Activated CD4-positive, alpha-beta T cell treated with anti-CD3 and anti-CD28 coated beads, Interleukin-2, amount 50 U/mL, for 4 hours (primary cell): ENCODE measurements at places on chromosomes 3 and 15.

- DNase-seq = no peak
Measured at GRCh38 chr3:32340611-32341365, 50.9 kb upstream of the CMTM7 start.

GRCh38 chr3:114649331-114649730, 355.5 kb downstream of the TIGIT start:
- no peak for DNase-seq

GRCh38 chr15:100765467-100766241, 114.0 kb upstream of the ALDH1A3 start:
- DNase-seq = no peak

- no peak for DNase-seq
Measured at GRCh38 chr3:43537225-43537624, 84.6 kb downstream of the ANO10 start.

DNA sequence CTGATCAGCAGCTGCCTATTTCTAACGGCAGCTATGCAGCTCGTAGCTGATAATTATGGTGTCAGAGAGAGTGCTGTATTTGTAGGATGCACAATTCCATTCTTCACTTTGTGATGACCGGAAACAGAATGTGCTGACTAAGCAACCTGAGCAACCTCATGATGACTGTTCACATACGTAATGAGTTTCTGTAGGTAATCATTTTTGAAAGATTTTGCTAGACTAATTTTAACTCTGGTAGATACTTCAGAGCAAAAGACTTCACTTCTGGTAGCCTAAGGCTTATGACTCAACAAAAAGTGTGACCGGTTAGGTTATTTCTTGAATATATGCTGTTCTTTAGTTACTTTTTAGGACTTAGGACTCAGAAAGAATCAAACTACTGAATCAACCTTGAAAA, 567.7 kb downstream of the NAALADL2 start:
- no peak for DNase-seq

DNA sequence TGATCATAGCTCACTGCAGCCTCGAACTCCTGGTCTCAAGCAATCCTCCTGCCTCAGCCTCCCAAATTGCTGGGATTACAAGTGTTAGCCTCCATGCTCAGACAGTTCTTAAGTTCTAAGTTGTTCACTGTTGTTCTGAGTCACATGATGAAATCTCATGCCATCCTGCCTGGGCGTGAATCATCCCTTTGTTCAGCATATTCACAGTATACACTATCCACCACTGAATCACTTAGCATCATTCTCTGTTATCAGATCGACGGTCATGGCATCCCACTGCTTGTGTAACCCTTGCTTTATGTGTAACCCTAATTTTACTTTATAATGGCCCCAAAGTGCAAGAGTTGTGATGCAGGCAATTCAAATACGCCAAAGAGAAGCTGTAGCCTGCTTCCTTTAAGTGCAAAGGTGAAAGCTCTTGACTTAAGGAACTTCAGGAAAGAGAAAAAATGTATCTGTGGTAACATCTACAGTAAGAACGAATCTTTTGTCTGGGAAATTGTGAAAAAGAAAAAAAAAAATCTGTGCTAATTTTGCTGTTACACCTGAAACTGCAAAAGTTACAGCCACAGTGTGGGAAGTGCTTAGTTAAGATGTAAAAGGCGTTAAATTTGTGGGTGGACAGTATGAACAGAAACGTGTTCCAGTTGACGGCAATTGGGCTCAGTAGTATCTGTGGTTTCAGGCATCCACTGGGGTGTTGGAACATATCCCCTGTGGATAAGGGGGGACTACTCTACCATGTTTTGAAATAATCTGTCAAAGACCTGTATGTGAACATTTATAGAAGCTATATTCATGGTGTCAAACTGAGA, 80.6 kb downstream of the PCOLCE2 start:
- DNase-seq = no peak

GRCh38 chr3:45688882-45689786, at the start of gene SACM1L:
SACM1L (plus strand) TSS chr3:45689396; CDS start chr3:45689466, 70 bp downstream.
- DNase-seq = peak; percentile 94

DNA sequence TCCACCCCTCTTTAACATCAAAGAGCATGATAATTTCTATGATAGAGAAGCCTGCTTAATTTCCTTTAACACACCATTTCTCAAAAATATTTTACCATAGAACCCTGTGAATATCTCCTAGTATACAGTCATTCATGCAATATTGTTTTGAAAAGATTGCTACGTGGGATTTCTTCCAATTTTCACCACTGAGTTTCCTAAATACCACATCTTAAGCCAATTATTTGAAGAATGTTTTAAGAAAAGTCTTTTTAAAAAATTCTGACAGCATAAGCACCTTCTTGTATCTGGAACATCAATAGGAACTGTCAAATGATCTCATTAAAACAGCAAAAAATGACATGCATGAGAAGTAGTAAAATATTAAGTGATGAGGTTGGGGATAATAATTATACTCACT, 1126.7 kb downstream of the TUSC7 start:
- no peak for DNase-seq

DNA sequence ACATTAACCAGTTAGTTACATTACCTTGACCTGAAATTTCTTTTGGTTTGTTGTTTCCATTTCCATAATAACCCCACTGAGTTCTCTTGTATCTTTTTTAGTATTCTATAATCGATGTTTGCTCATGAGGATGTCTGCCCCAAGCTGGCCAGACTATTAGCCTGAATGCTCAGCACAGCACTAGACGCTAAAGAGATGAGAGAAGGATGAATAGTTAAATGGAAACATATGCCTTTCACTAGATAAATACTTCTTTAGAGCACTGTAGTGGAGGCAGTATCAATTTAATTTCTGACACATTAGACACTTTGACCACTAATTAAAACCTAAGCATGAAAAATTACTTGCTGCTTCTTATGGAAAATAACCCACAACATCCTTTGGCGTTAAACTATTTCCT, 654.9 kb upstream of the KCNMB2 start:
- DNase-seq = no peak

DNA sequence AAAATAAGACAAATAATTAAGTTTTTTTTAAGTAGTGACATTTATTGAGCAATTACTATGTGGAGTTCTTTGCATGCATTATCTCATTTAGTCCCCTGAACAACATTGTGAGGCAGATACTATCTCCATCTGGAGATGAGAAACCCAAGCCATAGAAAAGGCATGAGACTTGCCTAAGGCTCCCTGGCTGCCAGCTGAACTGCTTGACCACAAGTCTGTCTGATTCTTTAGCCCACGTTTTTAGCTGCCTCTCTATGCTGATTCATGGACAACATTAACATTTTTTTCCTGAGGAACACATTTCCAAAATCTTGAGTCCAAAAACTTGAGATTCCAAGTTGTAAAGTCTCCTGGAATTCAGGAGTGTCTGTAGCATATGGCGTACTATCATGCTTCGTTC, 263.6 kb upstream of the GOLGA6L4 start:
- DNase-seq = no peak

GRCh38 chr3:133408961-133409360, 9.1 kb downstream of the BFSP2 start:
- DNase-seq = no peak

DNA sequence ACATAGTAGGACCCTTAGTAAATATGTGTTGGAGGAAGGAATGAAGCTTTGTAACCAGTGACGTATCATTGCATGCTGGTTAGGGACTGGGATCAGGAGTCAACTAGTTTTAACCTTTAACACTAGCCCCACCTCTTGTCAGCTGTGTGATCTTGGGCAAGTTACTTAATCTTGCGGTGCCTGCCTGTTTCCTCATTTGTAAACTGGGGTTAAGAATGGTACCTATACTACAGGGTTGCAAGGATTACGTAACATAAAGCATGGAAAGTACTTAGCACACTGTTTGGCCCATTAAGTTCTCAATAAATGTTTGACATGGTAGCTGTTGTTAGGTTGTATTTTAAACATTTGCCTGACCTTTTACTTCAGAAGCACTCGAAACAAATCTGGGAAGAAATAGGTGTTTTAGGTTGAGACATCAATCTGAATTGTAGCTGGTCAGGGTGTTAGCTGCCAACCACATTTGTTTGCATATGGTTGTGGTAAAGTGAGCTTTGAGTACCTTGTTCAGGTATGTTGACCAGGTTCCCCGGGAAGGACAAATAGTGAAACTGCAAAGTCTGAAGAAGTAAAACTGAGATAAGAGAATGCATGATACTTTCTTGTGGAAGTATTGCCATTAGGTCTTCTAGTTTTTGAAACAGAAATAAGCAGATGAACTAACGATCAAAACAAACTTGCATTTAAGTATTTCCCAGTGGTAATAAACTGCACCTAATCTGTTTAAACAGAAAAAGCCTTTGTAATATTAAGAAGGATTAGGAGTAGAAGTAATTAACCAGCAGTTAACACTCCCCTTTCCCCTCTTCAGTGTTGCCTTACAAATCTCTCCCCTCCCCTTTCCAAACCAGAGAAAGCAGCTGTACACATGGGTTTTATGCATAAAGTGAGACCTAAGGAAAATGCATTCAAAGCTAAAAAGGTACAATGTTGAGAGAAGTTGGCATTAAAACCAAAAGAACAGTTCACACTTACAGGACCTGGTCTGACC, 25.8 kb upstream of the SCAANT1 start:
- DNase-seq = no peak
